ENCODE measurements at places on chromosomes 2 and 18. TPM values are rescaled to one million over a fixed set of nuclear protein-coding genes. Genes with fewer than 3 reads are reported as not detected.

- no peak for DNase-seq
Observed at GRCh38 chr2:51866361-51866760, 834.4 kb upstream of the NRXN1 start.

- DNase-seq, result no peak
Observed at GRCh38 chr2:152343426-152343825, 8.5 kb downstream of the FMNL2 start.

Gene MAP3K19
- not detected for total RNA-seq

Gene GALNT5
- 3.2 TPM for total RNA-seq

GRCh38 chr18:65287652-65288051 is 463.2 kb upstream of the CDH7 start:
- DNase-seq, result no peak

GRCh38 chr2:190783513-190784263 is 96.9 kb upstream of the GLS start:
- no peak for DNase-seq

Gene TSPYL6
- 0.12 TPM for total RNA-seq

Gene TXNDC2
- total RNA-seq, result 0.65 TPM

- no peak for DNase-seq
Observed at GRCh38 chr2:168614172-168615018, 158.3 kb downstream of the CERS6 start.

- no peak for DNase-seq
Observed at GRCh38 chr2:118989481-118989880, 47.5 kb downstream of the MARCO start.

- DNase-seq, result no peak
Observed at GRCh38 chr2:138823666-138824065, 43.5 kb upstream of the NXPH2 start.

- DNase-seq, result no peak
Observed at GRCh38 chr18:39345321-39345720, 1779.7 kb upstream of the CELF4 start.

DNA sequence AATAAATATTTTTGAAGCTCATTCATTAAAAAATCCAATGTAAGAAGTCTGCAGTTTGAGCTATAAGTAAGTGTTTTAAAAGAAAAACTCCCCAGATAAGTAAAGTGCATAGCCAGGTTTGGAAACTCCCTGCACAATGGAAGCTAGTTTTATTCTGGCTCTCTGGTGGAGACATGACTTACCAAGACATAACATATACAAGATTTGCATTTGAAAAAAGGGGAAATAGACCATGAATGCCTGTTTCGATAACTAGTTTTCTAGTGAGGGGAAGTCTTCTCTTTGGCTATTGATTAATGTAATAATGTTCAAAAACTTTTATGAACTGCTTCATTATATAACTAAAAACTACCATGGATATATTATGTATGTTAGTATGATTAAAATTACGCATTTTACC is 435.2 kb downstream of the ARHGAP15 start:
- DNase-seq, result no peak

Gene AKAIN1
- total RNA-seq, result not detected

DNA sequence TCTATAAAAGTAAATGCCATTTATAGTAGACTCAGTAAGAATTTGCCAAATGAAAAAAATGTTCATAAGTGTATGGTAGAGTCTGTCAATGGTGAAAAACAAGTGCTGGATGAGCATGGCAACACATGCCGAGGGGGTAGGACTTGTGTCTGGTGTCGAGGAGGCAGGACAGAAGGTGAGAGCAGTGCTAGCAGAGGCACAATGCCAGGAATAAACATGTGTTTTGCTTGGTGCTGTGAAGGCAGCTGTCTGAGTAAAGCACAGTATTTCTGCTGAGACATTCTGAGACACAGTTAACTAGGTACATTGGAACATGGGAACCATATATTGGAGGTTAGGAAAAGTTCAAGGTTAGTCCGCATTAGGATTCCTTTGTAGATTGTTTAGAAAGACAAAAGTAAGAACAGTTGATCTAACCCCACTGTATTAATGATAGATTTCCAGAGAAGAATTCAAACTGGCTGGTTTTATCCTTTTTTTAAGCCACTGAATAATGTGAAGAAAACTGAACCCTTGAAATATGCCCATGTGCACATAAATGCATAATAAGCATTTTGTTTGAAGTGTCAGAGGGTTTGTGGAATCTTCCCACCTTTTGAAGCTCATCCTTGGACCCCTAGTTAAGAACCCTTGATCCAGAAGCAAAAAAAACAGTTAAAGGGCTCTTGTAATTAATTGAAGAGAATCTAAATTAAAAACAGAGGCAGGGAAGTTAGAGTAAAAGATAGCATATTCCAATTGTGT is 7.1 kb downstream of the RBM45 start:
- DNase-seq, result no peak

Gene FRZB
- 122 TPM for total RNA-seq

Gene DUSP19
- total RNA-seq, result 7.1 TPM

DNA sequence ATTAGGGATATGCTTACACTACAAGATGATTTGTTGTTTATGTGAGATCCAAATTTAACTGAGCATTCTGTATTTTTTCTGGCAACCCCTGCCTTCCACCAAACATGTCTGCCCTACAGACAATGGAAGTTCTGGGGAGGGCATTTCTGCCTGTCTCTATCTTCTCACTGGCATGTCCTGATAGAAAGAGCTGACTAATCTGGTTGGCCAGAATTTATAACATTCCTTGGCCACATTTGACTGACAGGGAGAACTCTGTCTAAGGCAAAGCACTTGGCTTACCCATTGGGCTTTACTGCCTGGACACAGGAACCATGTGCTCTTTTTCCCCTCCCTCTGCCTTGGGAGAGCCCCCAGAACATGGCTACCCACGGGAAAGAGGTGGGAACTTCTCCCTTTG is 70.6 kb upstream of the TMEM178A start:
- DNase-seq, result no peak

- DNase-seq, result no peak
Observed at GRCh38 chr2:157743051-157743450, 114.4 kb upstream of the ACVR1C start.

GRCh38 chr2:42838133-42838532 is 45.8 kb upstream of the HAAO start:
- no peak for DNase-seq

DNA sequence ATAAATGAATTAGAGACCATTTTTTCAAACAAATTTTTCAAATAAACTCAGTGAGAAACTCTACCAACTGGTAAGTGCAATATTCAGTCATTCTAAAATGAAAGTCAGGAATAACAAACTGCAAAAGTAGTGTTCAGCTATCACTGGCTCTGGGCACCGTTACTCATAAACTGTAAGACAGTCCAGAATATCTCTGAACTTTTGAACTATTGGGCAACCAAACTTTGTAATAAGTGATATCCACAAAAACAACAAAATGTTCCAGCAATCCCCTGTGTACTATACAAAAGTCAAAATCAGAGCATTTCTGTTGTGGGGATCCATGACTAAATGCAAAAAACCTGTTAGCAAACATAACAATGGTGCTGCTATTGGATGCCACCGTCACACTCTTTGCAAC is 56.3 kb downstream of the SLC25A12 start:
- DNase-seq, result no peak

- DNase-seq, result no peak
Observed at GRCh38 chr2:170932166-170932565, 3.1 kb downstream of the GORASP2 start.

DNA sequence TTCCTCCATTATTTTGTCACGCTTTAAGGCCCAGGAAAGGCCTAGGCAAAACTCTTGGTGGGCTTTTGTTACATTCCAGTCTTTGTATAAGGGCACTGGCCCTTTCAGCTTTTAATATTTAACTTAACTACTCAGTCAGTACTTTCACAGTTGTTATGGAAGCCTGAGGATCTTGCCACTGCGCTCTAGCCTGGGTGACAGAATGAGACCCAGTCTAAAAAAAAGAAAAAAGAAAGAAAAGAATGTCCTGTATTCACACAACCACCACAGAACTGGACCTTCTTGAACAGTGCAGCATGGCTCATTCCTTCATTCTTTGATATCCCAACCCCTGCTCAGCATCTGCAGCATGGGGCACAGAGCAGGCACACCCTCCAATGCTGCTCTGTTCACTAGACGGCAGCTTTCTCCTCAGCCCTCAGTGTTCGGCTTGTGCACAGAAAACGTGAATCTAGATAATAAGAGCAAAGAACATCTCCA is 93.4 kb upstream of the MSH2 start:
- DNase-seq, result no peak

Gene EN1
- total RNA-seq, result not detected

Measured in aorta (tissue), 5 donors.